ENCODE measurements at places on chromosomes 13 and 19.
A peak's percentile ranks its signal among the peaks of the same experiment; 100 is the strongest.

GRCh38 chr13:30615866-30616541 is 1.7 kb upstream of the USPL1 start:
- DNase-seq: no peak

- no peak for DNase-seq
Measured at GRCh38 chr19:58067240-58067912, 8.3 kb downstream of the ZNF135 start.

DNA sequence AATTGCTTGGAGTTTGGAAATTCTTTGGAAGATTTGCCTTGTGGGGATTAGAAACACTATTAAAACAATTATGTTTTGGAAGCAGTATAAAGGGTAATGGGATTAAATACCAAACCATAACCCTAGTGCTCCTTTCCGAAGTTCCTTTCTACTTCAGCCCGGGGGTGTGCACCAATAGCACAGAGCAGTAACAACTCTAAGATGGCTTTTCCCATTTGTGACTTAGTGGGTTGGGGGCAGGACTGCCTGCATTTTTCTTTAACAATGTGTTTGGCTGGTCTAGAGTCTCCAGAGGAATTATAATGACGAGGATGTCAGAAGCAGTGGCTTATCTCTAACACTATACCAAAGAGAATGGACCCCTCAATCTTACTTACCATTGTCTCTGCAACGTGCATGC is 11.9 kb upstream of the IL17D start:
- DNase-seq: no peak

- DNase-seq: no peak
Measured at GRCh38 chr19:35430409-35431144, 17.5 kb upstream of the FFAR2 start.

- peak; percentile 73 for DNase-seq
Measured at GRCh38 chr13:111122056-111122455, 6.9 kb downstream of the ARHGEF7 start.

GRCh38 chr13:98559169-98559568 is 17.7 kb downstream of the STK24 start:
- DNase-seq: peak; percentile 1

GRCh38 chr13:36975172-36975571 is 24.0 kb downstream of the ALG5 start:
- no peak for DNase-seq

GRCh38 chr13:113573065-113573464 is 11.5 kb upstream of the TFDP1 start:
- no peak for DNase-seq

DNA sequence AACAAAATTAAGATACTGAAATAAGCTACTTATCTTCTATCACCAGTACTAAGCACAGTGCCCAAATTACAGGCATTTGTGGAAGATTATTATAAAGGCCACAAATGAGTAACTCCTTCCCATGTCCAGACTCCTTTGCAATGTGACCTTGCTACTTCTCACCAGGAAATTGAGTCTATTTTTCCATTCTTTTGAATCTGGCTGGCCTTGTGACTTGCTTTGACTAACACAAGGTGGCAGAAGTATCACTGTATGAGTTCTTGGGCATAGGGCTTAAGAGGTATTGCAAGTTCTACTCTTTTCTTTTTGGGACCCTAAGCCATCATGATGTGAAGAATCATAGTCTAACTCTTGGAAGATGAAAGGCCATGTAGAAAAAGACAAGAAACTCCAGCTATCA is 49.9 kb downstream of the UGGT2 start:
- DNase-seq: no peak

GRCh38 chr19:20165971-20166592 is 932 bp upstream of the ZNF486 start:
- no peak for DNase-seq

DNA sequence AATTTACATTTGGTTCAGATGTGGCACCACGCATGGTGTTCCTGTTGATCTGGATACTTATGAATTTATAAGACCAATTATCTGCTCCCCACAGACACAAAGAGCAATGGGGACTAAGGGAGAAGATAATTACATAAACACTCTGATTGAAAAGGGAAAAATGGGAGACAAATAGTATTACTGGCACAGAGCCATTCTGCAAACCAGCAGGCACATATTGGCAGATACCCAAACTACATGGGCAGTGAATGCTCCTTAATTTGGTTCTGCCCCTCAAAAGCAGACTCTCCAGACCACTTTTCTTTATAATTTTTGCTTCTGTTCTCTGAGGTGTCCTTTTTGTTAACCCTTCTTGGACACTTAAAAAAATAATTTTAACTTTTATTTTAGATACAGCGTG is 1674.2 kb downstream of the PCDH9 start:
- no peak for DNase-seq

- DNase-seq: no peak
Measured at GRCh38 chr13:38763446-38764381, 76.8 kb downstream of the FREM2 start.

- DNase-seq: no peak
Measured at GRCh38 chr13:82565201-82565600, 1317.1 kb downstream of the SLITRK1 start.

- no peak for DNase-seq
Measured at GRCh38 chr13:43865892-43866291, 13.6 kb downstream of the CCDC122 start.

DNA sequence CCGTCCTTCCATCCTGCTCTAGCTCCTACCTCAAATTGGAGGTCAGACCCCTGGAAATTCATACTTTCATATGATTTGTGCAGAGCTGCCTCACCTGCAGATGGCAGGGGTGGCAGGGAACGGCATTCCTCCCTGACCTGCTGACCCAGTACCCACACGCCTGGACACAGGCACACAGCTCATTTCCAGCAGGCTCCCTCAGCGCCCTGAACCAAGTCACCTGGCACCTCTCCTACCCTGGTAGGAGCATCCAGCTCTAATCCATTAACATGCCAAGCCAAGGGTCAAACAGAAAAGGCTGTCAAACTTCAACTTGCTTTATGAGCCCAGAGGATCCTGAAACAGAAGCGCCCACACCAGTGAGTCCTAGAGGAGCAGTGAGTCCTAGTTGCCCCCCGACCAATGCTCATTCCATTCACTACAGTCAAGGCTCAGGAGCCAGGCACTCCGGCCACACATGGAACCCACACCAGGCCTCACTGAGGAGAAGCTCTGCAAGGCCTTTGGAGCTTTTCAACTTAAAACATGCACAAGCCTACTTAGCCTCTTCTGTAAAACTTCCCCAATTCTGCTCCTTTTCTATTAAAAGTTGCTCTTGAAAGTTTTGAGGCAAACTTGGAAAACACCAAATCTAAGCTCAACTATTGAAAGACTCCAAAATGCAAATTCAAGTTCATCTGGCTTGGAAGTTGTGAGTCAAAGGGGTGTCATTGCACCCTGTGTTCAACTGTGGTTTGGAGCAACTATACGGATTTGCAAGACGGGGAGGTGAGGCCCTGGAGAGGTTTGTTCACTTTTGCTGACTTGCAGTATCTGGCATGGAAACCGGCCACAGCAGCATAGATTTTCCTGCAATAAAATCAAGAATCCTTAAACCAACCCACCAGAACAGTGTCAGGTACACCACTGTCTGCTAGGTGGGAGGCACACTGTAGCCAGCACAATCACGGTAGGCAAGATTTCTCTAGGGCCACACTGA is 96.7 kb downstream of the CRYL1 start:
- DNase-seq: no peak

GRCh38 chr19:19262190-19263057 is 10.7 kb downstream of the TM6SF2 start:
- DNase-seq: no peak
